ACHN (cell line): ENCODE measurements at places on chromosomes 5 and 9.

DNA sequence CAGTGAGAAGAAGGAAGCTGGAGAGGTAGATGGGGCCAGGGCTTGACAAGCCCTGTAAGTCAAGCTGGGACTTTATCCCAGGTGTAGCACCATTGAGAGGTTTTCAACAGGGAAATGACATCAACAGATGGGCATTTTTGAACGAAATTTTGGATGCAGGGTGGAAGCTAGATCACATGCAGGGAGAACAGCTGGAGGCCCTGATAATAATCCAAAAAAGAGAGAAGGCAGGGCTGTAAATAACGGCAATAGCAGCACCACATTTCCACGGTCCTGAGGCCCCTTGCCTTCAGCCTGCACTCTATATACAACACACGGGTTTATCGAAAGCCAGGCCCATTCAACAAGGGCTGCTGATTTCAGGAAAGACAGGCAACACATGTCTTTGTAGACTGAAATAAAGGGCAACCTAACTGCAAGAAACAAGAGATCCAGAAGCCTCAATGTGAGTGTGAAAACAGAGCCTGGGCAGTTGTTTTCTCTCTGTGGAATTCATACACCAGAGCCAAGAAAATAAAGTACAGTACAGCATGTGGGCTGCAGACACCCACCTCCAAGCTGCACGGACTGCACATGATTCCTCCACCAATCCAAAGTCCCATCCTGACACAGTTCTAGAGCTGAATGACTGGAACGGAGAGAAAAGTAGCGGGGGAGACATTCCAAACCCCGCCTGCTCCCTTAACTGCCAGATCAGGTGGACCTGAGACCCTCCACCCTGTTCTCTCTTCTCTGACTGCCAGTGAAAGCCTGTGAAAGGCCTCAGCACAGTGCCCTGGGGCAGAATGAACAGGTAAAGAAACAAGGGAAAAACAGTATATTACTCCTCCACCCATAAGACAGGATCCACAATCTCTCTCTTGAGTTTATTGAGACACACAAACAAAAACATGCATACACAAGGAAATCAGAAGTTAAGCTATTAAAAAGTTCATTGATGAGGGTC, 36.3 kb downstream of the KLHL3 start:
- DNase-seq: no peak

DNA sequence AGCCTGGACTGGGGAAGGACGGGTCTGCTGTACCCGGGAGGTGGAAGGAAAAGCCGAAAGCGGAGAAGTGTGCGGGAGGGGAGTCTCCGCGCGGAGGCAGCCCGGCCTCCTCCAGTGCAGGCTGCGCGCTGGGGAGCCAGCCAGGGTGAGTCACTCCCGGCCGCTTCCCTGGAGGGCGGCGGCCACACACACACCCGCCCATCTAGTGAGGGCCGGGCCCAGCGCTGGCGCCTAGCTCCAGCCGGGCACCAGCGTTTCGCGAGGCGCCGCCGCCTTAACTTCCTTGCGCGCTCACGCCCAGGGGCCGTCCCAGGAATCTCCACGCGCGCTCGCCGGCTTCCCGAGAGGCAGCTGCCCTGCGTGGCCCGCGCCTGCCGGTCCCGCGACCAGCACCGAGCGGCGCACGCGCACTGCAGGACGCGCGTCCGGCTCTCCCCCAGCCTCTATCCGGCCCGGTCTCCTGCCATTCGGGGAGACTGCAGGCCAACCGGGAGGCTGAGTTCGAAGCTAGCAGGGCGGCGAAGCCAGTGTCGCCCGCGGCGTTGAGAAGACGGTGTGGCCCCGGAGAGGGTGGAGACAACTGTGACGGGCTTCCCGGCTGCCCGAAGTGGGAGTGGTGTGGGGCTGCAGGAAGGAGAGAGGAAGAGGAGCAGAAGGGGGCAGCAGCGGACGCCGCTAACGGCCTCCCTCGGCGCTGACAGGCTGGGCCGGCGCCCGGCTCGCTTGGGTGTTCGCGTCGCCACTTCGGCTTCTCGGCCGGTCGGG, at the start of gene JAK2:
Gene JAK2 (plus strand): TSS at position 652 of the 765 bp plus-strand sequence. CDS start 36,716 bp downstream, outside the sequence.
- DNase-seq: peak; percentile 90

- no peak for DNase-seq
Measured at GRCh38 chr9:72565535-72565934, 44.1 kb downstream of the TMC1 start.

GRCh38 chr5:53017383-53017782, 28.2 kb downstream of the ITGA2 start:
- DNase-seq: no peak

GRCh38 chr5:158563760-158564390, 535.8 kb downstream of the EBF1 start:
- DNase-seq: no peak

DNA sequence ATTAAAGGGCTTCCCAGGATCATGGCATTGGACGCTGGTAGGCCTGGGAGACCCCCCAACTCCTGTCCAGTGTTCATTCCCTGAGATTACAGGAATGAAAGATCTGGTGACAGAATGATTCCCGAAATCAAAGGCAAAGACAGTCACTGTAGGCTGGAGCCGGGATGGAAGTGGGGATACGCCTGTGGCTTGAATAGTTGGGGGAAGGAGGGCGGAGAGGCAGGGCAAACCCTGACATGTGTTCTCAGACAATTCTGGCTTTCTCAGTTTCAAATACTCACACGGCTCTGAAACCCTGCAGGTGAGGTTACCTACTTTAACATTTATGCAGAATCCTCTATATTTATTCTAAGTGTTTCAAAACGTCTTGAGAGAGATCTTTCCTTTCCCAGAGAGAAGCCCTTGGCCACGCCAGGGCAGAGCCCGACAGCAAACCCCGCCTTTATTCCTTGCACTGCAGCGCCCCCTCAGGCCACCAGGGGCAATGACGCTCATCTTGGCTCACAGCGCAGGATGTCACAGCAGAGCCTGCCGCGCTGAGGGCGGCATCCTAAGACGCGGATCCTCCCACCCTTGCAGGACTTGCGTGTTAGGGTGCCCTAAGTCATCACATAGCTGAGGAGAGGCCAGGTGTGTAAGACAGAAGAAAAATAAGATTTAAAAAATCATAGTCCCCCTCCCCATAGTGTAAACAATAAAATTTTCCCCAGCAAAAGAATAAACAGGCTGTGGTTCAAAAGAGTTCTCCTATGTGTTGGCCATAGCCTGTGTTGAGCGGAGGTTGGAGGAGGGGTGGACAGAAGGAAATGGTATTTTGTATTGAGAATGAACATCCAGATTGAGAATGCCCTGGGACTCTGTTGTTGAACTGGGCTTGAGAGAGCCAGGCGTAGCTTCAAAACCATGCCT, 284.5 kb downstream of the NTRK2 start:
- DNase-seq: peak; percentile 59

DNA sequence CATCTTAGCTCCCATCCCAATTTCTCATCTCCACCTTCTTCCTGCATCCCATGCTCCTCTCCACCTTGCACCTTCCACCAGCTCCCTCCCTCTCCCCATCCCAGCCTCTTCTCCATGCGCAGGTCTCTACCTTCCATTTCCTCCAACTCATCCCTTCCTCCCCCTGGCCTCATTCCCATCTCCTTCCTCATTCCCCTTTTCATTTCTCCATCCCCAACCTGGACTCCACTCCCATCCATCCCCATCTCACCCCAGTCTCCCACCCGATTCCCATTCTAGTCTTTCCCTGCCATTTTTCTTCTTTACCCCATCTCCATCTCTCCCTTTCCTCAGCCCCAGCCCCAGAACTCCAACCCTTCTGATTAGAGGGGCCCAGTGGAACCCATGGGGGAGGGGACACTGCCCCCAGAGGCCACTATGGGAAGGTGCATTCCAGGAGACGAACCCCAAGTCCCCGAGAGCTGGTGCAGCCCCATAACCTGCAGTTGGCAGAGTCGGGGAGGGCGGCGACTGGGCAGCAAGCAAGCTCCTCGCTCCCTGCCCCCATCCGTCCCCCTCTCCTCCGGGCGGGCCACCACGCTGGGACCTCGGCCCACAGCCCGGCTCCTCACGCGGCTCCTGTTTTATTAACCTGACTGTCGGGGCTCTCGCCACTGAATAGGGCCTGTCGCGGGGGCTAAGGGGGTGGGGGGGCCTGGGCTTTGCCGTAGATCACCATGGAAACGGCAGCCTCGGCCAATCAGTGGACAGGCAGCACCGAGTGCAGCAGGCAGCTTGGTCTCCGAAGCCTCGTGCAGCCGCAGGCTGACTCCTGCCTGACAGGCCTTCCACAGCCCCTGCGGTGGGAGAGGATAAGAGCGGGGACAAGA, 66.7 kb downstream of the PCDH1 start:
- DNase-seq: peak; percentile 12

DNA sequence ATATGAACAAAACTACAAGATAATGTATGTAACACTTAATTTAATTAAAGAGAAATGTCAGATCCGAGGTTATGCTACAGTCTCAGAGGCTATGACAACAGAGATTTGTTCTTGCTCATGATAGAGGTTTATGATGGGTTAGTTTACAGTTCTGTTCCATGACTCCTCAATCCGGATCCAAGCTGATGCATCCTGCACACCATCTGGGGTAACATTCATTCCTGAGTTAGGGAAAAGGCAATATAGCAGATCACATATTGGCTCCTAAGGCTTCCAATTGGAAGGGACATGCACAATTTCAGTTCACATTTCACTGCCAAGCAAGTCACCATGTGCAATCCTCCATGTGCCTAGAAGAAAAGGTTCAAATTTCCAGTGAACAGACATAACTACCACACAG, 40.4 kb downstream of the ABLIM3 start:
- DNase-seq: no peak

DNA sequence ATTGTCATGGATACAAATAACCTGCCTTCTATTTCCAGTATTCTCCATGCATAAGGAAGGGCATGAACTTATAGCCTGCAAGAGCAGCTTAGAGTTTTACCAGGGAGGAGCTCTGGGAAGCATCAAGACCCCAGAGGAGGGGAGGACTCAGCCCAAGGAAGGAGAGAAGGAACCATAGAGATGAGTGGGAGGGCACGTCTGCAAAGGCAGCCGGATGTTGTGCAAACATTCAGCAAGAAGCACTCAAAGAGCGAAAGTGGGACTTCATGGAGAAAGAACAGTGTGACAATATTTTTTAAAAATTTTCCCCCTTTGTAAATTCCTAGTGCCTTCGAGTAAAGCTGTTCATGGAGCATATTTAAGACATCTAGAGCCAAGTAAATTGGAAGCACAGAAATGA, 270.1 kb upstream of the PTGER4 start:
- DNase-seq: no peak

GRCh38 chr5:6340100-6340499, 38.2 kb downstream of the MED10 start:
- peak; percentile 6 for DNase-seq

DNA sequence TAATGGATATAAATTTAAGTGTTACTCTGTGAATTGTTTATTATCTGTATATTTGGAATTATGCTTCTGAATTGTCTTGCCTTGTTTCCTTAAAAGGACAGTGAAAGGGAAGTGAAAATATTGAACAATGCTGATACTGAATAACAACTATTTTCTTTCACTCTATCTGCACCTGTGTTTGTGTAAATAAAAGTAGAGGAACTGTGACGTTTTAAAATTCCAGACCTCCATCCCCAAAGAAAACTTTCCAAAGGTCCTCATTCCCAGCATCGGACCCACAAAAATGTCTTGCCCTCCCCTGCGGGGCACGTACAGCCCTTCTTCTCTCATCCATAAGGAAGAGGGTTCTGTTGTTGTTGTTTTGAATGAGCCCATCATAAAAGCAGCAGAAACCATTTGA, 100.0 kb downstream of the NLN start:
- no peak for DNase-seq

- no peak for DNase-seq
Measured at GRCh38 chr9:20670395-20670794, 13.7 kb upstream of the FOCAD start.

- DNase-seq: no peak
Measured at GRCh38 chr5:31427013-31427723, 104.7 kb downstream of the DROSHA start.

- no peak for DNase-seq
Measured at GRCh38 chr5:132277971-132278853, 16.0 kb upstream of the SLC22A4 start.

DNA sequence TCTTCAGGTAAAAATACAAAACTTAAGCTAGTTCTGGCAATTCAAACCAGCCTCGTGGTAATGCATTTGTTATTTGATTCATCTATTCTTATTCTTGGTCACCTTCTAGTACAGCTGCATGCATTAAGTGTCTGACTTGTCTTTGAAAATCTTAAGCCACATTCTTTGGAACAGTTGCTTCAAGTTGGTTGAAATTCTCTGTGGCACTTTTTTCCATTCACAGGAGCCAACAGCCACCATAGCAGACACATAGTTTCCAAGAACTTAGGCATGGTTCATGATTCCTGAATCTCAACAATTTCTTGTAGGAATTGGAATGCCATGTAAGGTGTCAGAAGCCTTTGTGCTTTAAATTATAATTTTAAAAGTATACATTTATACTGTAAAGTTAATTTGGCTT, 47.4 kb upstream of the MEF2C start:
- DNase-seq: no peak

DNA sequence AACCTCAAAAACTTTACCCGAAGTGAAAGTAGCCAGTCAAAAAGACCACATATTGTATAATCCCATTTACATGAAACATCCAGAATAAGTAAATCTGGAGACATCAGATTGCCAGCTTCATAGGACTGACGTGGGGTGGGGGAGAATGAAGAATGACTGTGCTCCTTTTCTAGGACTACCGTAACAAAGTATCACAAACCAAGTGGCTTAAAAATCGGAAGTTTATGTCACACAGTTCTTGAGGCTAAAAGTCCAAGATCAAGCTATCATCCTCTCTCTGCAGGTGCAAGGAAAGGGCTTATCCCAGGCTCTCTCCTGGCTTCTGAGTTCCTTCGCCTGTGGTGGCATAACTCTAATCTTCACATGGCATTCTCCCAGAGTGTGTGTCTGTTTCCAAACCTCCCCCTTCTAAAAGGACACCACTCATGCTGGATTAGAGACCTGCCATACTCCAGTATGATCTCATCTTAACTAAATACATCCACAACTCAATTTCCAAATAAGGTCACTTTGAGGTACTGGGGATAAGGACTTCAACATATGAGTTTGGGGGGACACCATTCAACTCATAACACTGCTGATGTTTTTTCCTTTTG, 25.5 kb downstream of the ADAM19 start:
- DNase-seq: no peak

DNA sequence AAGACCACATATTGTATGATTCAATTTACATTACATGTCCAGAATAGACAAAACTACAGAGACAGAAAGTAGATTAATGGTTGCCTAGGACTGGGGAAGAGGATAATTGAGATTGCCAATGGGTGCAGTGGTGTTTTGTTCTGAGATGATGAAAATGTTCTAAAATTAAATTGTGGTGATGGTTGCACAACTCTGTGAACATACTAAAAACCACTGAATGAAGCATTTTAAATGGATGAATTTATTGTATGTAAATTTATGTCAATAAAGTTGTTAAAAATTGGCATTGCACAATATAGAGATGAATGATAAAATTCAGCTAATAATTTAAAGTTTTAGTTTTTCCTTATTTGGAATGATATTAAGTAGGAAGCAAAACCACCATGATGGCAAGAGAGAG, 109.5 kb upstream of the NR4A3 start:
- no peak for DNase-seq
